ENCODE measurements at places on chromosomes 7 and 10. TPM values are rescaled to one million over a fixed set of nuclear protein-coding genes. Genes with fewer than 3 reads are reported as not detected.

DNA sequence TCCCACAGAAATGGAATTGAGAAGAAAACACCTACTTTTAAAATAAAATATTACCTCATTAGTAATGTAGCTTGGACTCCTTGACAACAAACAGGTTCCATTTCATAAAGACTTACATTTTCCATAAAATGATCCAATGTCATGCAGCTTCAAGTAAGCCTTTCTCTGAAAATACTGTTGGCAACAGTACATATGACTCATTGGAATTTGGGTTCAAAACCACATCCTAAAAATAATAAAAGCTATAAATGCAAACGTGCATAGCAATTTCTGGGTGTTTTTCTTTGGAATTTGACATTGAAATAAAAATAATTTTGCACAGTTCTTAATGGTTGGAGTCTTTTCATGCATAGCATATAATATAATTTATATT, 47.9 kb downstream of the FHIP2A start:
- H3K27ac ChIP-seq, result no peak overlapping the region
- no peak overlapping the region for H3K4me3 ChIP-seq
- no peaks in the 10 kb centered on the region for H3K27me3 ChIP-seq
- no peak for DNase-seq
- H3K4me1 ChIP-seq, result no peaks in the 10 kb centered on the region

DNA sequence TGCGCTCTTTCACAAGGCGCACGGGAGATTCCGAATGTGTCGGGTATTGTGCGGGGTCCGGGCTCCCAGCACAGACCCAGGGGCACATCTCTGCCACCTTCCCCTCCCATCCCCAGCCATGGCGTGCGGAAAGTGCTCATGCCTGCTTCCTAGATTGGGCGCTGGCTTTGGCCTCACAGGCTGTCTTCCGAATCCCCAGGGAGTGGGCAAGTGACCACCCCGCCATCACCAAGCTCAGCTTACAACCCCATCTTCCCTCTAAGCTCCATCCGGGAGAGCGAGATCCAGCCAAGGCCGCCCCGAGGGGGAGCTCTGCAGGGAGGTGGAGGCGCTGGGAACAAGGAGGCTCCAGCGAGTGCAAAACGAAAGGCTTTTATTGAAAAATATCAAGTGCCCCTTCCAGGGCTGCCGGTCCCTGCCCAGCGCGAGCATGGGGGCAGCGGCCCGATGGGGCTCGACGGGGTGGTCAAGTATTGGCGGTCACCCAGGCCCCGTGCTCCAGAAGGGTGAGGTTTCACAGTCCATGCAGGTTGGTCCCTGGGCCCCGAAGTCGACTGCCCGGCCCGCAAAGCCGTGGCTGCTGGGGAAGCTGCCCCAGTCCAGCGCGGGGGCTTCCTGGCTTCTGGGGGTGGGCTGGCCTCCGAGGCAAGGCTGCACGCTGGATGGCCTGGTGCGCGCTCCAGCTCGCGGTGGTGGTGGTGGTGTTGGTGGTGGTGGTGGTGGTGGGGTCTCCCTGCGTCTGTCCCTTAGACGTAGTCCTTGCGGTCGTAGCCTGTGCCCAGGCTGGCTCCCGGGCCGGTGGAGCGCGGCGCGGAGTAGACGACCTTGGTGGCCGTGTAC, 1.2 kb downstream of the CLDN3 start:
- H3K27me3 ChIP-seq, result peaks cover 41% of the 10 kb centered on the region
- peak overlapping the region; percentile 81 for H3K27ac ChIP-seq
- no peak for DNase-seq
- H3K36me3 ChIP-seq, result no peaks in the 10 kb centered on the region
- H3K4me1 ChIP-seq, result peaks cover 13% of the 10 kb centered on the region
- peak overlapping the region; percentile 52 for H3K4me3 ChIP-seq

DNA sequence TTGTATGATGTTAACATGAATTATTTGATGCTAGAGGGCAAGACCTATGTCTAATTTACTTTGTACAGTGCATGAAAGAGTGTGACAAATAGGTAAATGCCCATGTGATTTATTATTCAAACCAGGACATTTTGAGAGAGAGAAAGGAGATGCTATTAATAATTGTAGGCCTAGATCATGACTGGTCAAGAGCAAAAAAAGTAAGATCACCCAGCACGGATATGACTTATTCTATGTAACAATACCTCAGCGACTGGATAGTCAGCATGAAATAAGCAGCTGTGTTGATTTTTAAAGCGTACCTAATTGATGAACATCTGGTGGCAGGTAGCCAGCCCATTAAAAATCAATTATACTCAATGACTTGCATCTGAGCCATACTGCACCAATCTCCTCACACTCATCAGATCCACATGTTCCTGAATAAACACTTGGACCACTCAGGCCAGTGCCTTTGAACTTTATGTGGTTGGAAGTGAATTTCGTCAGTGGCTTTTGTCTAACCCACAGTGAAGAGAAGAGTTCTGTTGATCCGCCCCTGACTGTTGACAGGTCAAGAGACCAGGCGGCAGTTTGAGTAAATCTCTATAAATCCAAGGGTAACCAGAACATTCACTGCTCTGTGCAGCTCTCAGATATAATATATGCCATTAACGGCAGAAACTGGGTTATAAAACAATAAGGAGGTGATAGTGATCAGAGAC, 435.3 kb downstream of the MDFIC start:
- DNase-seq, result no peak
- H3K36me3 ChIP-seq, result no peaks in the 10 kb centered on the region
- H3K27ac ChIP-seq, result no peak overlapping the region
- no peak overlapping the region for H3K4me3 ChIP-seq

DNA sequence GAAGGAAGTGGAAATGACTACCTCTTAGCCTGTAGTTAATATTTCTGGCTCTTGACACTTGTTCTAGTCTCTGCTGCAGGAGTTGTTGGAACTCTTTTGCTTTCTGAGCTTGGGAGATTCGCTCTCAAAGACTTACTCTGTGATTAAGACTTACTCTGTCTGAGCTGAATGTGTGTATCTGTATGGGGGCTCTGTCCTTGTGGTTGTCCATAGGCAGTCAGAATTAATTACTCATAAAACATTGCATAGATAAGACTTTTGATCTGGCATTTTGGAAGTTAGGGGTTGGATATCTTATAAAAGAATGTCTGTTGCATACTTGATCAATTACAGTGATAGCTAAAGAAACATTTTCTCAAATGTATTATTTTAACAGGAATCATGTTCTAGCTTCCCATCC, 199.2 kb upstream of the KIAA1217 start:
- H3K36me3 ChIP-seq, result no peaks in the 10 kb centered on the region
- H3K4me3 ChIP-seq, result no peak overlapping the region
- no peaks in the 10 kb centered on the region for H3K4me1 ChIP-seq
- no peaks in the 10 kb centered on the region for H3K27me3 ChIP-seq
- no peak for DNase-seq

DNA sequence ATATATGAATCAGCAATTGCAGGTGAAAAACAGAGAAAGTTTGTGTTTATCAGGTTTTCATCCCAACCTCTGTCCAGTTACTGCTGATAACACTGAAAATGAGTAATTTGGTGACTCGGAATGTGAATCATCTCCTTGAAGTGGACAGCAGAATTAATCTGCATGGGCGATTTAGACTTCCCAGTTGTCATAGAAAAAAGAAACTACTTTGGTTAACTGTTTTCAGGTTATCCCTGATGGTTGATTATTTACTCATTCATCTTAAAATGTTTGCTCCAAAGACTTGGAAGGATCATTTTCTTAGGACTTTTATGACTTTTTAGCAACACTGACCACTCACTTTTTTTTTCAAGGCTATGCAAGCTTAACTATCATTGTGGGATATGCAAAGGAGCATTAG, 504.1 kb upstream of the ANKRD30A start:
- no peaks in the 10 kb centered on the region for H3K36me3 ChIP-seq
- H3K4me3 ChIP-seq, result no peak overlapping the region
- no peaks in the 10 kb centered on the region for H3K27me3 ChIP-seq

DNA sequence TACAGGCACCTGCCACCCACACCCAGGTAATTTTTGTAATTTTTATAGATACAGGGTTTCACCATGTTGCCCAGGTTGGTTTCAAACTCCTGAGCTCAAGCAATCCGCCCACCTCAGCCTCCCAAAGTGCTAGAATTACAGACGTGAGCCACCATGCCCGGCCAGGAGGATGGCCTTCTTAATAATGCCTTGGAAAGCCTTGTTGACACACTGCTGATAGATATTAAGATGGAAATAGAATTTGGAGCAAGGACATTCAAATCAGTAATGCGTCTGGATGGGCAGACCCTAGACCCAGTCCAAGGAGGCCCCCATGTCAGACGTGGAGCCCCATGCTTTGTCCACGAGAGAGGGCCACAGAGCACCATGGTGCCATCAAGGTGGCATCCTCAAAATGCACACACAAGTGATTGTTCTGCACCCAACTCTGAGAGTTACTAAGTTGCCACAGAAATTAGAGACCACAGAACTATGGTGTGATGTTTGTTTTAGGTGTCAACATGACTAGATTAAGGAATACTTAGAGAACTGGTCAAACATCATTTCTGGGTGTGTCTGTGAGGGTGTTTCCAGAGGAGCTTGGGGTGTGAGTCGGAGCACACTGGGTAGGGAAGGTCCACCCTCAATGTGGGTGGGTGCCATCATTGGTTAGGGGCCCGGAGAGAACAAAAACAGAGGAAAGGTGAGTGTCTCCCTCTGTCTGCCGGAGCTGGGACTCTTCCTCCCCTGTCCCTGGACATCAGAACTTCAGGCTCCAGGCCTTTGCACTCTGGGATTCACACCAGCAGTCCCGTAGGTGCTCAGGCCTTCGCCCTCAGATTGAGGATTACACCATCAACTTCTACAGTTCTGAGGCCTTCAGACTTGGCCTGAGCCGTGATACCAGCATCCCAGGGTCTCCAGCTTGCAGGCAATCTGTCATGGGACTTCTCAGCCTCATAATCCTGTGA, 34.5 kb downstream of the EBF3 start:
- H3K4me1 ChIP-seq, result no peaks in the 10 kb centered on the region
- no peaks in the 10 kb centered on the region for H3K27me3 ChIP-seq
- DNase-seq, result no peak
- H3K27ac ChIP-seq, result no peak overlapping the region

GIMAP1 gene
- total RNA-seq, result 18.8 TPM

DNA sequence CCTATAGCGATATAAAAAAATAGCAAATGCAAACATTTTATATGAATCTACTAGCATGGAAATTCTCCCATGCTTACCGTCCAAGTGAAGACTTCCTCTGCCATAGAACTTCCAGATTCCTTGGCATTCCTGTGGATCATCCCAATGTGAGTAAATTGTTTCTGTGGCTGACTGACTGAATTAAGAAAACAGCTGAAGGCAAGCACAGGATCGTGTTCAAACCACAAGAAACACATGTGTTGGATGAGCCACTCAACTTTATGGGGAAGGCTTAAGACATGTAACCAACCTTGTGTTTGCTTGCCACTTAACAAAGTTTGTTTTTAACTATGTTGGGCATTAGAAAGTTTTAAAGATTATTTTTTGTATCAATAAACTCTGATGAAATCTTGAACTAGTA, 2.6 kb upstream of the MYPN start:
- no peak for DNase-seq
- H3K4me3 ChIP-seq, result no peak overlapping the region
- no peaks in the 10 kb centered on the region for H3K36me3 ChIP-seq
- no peak overlapping the region for H3K27ac ChIP-seq
- no peaks in the 10 kb centered on the region for H3K27me3 ChIP-seq

- no peak overlapping the region for H3K4me3 ChIP-seq
- no peak overlapping the region for H3K27ac ChIP-seq
- no peak for DNase-seq
- H3K27me3 ChIP-seq, result peaks cover 67% of the 10 kb centered on the region
- no peaks in the 10 kb centered on the region for H3K36me3 ChIP-seq
- peaks cover 19% of the 10 kb centered on the region for H3K4me1 ChIP-seq
Observed at GRCh38 chr10:22473459-22473858, 128.2 kb downstream of the SPAG6 start.

GRCh38 chr7:157817944-157818700, 481.3 kb downstream of the DNAJB6 start:
- no peaks in the 10 kb centered on the region for H3K27me3 ChIP-seq
- H3K27ac ChIP-seq, result no peak overlapping the region
- H3K36me3 ChIP-seq, result no peaks in the 10 kb centered on the region
- no peaks in the 10 kb centered on the region for H3K4me1 ChIP-seq
- peak; percentile 20 for DNase-seq
- no peak overlapping the region for H3K4me3 ChIP-seq

KEL gene
- total RNA-seq, result 1.6 TPM

DNA sequence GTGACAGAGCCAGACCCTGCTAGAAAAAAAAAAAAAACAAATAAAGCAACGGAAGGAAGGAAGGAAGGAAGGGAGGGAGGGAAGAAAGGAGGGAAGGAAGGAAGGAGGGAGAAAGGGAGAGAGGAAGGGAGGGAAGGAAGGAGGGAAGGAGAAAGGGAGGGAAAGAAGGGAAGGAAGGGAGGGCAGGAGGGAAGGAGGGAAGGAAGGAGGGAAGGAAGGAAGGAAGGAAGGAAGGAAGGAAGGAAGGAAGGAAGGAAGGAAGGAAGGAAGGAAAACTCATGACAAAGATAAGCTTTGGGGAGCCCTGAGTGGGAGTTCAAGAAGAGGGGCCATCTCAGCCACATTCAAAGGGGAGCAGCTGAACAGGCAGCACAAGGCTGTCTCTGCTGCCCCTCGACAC, 124.7 kb upstream of the MGMT start:
- H3K4me1 ChIP-seq, result no peaks in the 10 kb centered on the region
- H3K27ac ChIP-seq, result no peak overlapping the region
- H3K27me3 ChIP-seq, result no peaks in the 10 kb centered on the region
- DNase-seq, result no peak
- no peak overlapping the region for H3K4me3 ChIP-seq

OR6V1 gene
- not detected for total RNA-seq

DNA sequence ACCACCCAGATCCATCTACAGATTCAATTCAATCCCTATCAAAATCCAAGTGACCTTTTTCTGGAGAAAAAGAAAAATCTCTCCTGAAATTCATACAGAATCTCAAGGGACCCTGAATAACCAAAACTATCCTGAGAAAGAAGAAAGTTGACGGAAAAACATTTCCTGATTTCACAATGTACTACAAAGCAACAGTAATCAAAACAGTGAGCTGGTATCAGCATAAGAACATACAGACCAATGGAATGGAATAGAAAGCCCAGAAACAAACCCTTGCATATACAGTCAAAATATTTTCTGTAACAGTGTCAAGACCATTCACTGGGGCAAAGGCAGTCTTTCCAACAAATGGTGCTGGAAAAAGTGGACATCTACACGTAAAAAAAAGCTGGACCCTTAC, 89.9 kb downstream of the JMJD1C start:
- no peak overlapping the region for H3K4me3 ChIP-seq
- peaks cover 5% of the 10 kb centered on the region for H3K4me1 ChIP-seq
- DNase-seq, result no peak
- no peak overlapping the region for H3K27ac ChIP-seq
- no peaks in the 10 kb centered on the region for H3K27me3 ChIP-seq
- H3K36me3 ChIP-seq, result peaks cover 10% of the 10 kb centered on the region

GRCh38 chr7:35501681-35502080, 193.3 kb downstream of the HERPUD2 start:
- H3K36me3 ChIP-seq, result no peaks in the 10 kb centered on the region
- no peaks in the 10 kb centered on the region for H3K4me1 ChIP-seq
- H3K27ac ChIP-seq, result no peak overlapping the region
- H3K4me3 ChIP-seq, result no peak overlapping the region
- DNase-seq, result no peak
